ENCODE measurements at places on chromosomes 16 and 17. TPM values are rescaled to one million over a fixed set of nuclear protein-coding genes. Genes with fewer than 3 reads are reported as not detected.
A peak's percentile ranks its signal among the peaks of the same experiment; 100 is the strongest.

The GLTPD2 gene
- 4.7 TPM for total RNA-seq

- no peak for DNase-seq
Measured at GRCh38 chr17:7755095-7755890, 37.7 kb downstream of the DNAH2 start.

The IGSF6 gene
- not detected for total RNA-seq

GRCh38 chr17:72945473-72945872 lies 147.0 kb downstream of the SLC39A11 start:
- no peak for DNase-seq

DNA sequence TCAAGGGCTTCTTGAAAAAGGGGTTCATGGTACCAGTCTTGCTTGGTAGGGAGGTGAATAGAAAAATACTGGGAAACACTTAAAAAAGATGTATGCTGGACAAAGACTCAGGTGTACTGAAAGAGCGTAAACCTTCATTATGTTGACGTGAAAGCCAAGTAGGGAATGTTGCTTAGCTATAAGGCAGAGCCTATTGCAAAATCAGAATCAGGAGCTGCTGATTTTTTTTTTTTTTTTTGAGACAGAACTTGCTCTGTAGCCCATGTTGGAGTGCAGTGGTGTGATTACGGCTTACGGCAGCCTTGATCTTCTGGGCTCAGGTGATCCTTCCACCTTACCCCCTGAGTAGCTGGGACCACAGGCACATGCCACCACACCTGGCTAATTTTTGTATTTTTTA lies 3.9 kb downstream of the TMEM94 start:
- no peak for DNase-seq

DNA sequence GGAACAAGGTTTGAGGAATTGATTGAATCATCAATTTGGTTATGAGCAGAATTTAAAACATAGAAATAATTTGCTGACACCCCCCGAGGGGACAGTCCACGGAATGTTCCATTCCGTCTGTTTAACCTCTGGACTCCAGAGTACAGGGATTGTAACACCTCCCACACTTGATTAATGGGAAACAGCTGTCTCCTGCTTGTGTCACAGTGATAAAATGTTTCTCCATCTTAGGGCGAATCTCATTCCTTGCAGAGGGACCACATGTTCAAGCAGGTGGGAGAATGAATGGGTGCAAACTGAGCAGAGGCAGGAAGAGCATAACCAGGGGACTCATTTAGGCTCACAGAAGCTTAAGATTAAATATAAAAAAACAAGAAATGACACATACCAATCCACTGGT lies 249.5 kb upstream of the RBFOX1 start:
- no peak for DNase-seq

DNA sequence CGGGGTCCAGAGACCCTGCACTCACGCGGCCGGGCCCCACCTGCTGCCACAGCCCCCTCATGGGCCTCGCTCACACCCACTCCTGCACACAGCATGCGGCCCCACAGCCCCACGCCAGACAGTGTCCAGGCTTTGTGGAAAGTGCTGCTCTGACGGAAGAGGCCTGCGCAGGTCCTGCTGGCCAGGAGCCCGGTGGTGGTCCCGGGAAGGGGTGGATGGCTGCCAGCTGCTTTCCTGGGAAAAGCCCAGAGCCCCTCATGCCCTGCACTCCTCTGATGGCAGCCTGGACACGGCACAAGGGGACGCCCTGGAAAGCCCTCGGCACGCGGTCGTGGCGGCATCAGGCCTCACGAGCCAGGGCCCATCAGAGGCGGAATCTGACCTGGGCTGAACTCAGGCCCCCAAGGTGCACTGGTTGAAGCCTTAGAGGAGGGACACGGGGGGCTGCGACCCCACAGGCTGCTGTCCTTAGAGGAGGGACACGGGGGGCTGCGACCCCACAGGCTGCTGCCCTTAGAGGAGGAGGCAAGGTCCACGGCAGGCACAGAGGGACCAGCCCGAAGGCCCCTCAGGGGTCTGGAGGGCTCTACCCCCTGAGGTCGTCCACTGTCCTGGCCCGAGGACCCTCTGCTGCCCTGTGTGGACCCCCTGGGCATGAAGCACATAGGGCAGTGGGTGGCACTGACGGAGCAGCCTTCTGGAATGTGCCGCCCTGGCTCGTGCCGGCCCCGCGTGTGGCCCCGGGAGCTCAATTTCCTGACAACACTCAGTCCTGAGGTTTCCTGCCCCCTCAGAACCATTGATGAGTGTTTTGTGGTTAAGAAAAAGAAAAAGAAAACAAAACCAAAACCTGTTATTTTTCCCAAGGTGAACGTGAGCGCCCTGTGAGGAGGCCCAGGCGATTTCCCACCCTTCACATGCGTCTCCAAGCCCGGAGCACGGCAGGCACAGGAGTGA lies 22.1 kb downstream of the SOX8 start:
- no peak for DNase-seq

GRCh38 chr17:55629995-55630394 lies 92.7 kb downstream of the TMEM100 start:
- DNase-seq: no peak

The GDPD3 gene
- 23.2 TPM for total RNA-seq

DNA sequence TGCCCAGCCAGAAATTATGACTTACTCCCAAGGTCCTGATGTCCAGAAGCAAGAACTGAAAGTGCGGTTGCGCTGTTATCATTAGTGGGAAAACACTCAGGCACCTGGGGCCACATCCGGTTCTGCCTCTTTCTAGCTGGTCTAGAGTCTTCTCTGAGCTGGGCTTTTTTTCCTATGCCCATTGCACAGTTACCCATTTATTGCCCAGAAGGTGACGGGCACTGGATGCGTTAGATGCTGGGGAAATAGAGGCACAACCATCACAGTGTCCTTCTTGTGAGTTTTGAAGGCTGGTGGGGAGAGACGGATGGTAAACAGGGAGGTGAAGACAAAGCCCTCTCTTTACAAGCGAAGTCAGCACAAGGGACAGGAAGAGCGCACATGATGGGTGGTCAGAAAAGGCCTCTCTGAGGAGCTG lies 37.7 kb downstream of the PLCG2 start:
- no peak for DNase-seq

GRCh38 chr16:5446623-5447240 lies 349.1 kb upstream of the EEF2KMT start:
- no peak for DNase-seq

GRCh38 chr17:76909971-76910760 lies 42.0 kb downstream of the MGAT5B start:
- DNase-seq: peak; percentile 82

- no peak for DNase-seq
Measured at GRCh38 chr16:81973737-81974136, 37.5 kb downstream of the SDR42E1 start.

The SEPTIN1 gene
- 2.3 TPM for total RNA-seq

- DNase-seq: no peak
Measured at GRCh38 chr17:81723651-81724209, 11.6 kb downstream of the SLC25A10 start.

The QPRT gene
- total RNA-seq: 92.3 TPM

DNA sequence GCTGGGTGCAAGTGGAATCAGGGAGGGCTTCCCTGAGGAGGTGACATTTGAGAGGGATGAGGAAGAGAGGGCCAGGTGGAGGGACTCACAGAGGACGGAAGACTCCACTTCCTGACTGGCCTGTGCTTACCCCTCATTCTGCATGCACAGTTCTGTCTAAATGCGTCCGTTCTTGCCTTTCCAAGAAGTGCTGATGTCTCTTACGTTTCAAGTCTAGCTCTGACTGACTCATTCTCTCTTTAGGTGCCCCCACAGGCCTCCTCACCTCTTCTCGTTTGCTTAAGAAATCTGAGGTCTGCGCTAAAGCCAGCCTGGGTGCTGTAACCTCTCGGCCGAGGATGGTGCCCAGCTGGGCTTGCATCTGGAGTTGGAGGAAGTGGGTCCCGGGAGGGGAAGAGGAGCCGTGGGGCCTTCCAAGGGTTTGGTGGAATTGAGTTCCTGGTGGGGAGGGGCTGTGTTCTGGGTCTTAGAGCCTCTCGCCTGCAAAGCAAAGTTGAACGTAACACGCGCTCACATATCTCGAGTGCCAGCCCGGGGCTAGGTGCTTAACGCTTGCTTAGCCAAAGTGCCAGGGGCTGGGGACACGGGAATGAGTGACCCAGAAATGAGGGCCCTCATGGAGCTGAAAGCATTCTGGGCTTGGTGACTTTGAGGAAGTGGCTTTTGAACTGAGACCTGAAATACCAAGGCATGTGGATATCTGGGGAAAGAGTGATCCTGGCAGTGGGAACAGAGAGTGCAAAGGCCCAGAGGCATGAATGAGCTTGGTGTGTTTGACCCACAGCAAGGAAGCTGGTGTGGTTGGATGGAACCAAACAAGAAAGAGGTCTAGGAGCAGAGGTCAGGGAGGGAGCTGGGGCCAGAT lies 4.8 kb downstream of the IL4R start:
- DNase-seq: no peak

- no peak for DNase-seq
Measured at GRCh38 chr16:4179020-4179419, 62.8 kb upstream of the ADCY9 start.

The MEIOC gene
- total RNA-seq: not detected

DNA sequence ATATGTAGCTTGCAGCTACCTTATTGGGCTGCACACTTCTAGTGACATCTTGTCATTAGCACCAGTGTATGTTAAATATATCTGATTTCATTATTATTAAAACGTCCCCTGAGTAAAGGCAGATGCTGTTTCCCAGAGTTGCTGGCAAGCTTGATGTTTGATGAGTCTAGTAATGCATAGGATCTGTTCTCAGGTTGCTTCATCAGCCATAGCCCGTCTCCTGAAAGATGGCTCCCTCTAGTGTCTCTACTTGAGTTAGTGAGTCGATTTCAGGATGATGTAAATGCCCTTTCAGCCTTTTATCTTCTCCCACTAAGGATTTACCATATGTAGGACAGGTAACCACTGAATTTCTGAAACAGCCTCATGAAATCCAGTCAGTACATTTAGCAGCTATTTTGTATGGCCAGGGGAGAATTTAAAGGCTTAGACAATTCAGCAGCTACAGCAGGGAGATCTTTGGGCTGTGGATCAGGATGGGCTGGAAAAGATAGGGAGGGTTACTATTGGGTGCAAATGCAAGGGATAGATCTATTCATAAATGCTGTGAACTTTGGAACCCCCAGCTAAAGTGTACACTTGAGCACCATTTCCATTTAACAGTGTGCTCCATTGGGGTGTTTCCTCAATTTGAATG lies 376.3 kb downstream of the CNTNAP4 start:
- DNase-seq: no peak

The CCDC200 gene
- not detected for total RNA-seq

DNA sequence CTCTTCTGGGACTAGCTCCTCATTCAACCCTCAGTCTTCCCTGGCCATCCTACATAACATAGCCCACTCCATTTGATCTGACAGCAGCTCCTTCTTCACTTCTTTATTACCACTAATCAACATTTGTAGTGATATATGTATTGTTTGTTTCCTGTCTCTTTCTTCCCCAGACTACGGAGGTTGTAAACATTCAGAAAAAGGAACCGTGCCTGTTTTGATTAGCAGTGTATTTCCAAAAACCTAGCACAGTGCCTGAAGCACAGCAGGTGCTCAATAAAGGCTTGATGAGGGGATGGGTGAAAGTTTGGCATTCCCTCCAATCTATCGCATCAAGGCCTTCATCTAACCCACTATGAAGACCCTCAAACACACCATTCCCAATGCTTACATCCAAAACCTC lies 150.8 kb downstream of the XYLT1 start:
- DNase-seq: no peak

DNA sequence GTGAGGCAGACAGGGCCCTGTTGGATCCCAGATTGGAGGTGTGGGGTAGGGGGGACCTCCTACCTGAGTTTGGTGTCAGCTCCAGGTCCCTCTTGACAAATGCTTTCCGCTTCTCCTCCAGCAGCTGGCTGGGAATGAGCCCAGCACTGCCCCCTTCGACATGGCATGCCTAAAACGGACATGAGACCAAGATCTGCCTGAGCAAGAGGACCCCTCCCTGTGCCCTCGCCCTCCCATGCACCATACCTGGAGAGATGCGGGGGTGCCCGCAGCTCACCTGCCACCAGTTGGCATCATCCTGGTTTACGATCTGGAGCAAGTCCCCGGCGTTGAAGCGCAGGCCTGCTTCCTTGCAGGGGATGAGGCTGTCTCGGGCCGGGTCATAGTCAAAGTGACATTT lies 26.2 kb downstream of the MPP2 start:
- no peak for DNase-seq

- no peak for DNase-seq
Measured at GRCh38 chr16:66652661-66653360, 43.7 kb downstream of the CMTM4 start.

DNA sequence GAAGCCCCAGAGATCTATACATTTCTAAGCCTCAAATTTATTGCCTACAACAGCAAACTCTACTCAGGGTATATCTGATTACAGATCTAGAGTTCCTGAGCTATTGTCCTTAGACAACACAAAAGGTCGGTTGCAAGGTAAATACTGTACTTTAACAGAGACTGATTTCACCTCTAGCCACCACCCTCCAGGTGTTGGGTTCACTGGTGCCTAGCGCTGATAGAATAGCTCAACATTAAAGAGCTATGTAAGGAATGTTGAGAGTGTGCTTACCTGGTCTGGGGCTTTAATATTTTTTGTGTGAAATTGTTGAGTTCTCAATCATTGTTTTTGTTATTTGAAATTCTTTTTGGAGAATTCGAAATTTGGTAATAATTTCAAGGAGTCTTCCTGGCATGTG lies 277.0 kb upstream of the PSMD7 start:
- DNase-seq: no peak

- no peak for DNase-seq
Measured at GRCh38 chr16:29182501-29182900, 197.6 kb downstream of the LAT start.

The MGAT5B gene
- 3.0 TPM for total RNA-seq

The C16orf54 gene
- 2.1 TPM for total RNA-seq

DNA sequence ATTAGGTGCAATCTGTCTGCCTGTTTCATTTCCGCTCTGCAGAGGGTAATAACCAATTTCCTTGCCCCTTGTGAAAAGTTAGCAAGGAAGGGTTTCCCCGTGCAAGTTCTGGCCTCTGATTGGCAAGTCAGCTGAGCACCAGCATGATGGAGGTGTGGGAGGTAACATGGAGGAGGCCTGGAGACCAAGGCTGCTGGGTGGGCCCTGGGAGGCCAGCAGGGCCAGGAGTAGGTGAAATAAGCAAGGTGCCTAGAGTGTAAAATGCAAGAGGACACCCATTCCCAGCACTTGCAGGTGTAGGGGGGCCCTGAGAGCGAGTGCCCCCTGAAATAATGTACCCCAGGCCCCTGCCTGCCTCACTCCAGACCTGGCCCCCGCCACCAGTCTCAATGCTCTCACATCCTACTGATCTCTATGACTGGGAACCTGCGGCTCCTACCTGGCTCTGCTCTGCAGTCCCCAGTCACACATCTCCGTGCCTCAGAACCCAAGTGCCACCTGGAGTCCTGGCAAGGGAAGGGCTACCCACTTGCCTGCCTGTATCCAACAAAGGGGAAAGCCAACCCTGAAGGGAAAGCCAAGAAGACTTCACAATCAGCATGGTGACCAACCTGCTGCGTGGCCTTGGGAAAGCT lies 116.2 kb downstream of the C16orf78 start:
- DNase-seq: no peak

DNA sequence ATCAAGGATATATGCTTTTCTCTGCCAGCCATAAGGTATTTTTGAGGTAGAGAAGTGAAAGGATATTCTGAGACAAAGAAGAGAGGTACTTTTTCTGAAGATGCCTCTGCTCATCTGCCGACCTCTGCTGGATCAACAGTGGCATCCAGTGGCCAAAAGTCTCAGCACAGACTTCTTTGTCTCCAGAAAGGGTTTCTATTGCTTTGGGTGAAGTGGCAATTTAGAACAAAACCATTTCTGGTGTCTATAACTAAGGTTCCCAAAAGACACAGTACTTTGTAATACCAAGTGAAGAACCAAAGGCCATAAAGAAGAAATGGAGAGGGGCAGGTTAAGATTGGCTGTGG lies 155.2 kb upstream of the C17orf78 start:
- DNase-seq: no peak

Data from type B pancreatic cell (in vitro differentiated cells).